ENCODE measurements at places on chromosomes 2 and 18.

- DNase-seq, result no peak
Observed at GRCh38 chr18:48721312-48721711, 182.5 kb downstream of the CTIF start.

DNA sequence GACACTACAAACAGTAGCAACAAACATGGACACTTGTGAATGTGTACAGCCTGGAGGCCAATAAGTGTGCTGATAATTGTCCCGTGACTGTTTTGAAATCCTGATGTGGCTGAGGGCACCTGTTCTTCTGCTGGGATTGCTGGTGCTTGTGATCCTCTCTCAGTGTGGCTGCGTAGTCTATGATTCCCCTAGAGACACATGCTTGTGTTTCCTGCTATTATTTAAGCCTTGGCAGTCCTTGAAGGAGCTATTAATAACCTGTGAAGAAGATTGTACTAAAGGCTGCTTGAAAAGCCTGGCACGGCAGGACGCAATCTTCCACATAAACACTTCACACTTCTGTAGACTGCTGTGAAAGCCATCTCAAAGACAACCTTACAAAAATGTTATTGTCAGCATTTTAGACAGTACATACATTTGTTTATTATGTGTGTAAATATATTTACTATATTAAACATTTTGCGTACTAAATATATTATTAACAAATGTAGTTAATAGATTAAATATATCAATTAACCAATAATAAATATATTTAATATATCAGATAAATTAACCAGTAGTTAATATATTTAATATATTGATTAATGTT is 71.4 kb downstream of the GALR1 start:
- DNase-seq, result no peak

DNA sequence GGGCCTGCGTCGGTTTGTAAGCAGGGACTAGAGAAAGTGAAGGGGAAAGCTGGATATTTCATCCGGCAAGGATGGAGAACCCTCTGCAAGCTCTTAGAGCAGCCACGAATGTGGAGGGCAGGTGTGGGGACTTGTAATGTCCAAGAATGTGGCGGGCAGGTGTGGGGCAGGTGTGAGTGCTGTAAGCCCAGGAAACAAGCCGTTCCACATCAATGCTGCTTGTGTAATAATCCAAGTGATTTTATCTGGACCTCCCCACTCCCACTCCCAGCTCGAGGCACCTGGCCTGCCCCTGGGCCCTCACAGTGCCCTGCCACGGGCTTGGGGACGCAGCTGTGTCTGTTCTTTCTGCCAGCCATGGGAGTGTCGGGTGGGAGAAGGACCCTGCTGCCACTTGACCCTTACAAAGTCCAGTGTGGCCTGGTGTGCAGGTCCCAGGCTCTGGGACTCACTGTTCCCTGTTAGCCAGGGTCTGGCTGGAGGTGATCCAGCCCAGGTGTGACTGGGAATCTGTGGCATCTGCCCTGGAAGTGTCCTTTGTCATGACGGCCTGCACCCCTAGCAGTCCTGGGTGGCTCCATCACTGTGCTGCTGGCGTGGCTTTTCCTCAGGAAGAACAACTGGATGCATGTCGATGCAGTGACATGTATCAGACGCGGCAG is 42.8 kb downstream of the SOX11 start:
- DNase-seq, result no peak

- DNase-seq, result no peak
Observed at GRCh38 chr2:3459185-3460015, 59.9 kb downstream of the ADI1 start.

DNA sequence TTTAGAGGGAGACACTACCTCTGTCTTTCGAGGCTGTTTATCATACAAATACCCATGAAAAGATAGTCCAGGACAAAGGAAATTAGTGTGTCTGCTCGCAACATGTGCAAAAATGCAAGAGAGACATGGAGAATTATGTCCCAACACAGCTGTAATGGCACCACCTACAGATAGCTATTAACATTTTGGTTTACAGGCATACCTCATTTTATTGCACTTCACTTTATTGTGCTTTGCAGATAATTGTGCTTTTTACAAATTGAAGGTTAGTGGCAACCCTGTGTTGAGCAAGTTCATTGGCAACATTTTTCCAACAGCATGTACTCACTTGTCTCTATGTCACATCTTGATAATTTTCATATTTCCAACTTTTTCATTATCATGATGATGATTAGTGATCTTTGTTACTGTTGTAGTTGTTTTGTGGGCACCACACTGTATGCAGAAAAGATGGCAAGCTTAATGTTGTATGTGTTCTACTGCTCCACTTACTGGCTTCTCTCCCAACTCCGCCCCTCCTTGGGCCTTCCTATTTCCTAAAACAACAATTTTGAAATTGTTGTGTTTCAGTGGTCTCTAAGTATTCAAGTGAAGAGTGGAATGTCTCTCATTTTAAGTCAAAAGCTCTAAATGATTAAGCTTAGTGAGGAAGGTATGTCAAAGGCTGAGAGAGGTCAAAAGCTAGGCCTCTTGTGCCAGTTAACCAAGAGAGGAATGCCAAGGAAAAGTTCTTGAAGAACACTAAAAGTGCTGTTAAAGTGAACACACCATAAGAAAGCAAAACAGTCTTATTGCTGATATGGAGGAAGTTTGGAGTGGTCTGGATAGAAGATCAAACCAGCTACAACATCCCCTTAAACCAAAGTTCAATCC is 52.0 kb downstream of the ANKRD12 start:
- no peak for DNase-seq

All from stimulated activated CD4-positive, alpha-beta T cell treated with anti-CD3 and anti-CD28 coated beads, Interleukin-15, amount 100 ng/mL, for 1 hour (primary cell).